T1000 (cell line): ENCODE measurements at places on chromosomes 6 and 20.

DNA sequence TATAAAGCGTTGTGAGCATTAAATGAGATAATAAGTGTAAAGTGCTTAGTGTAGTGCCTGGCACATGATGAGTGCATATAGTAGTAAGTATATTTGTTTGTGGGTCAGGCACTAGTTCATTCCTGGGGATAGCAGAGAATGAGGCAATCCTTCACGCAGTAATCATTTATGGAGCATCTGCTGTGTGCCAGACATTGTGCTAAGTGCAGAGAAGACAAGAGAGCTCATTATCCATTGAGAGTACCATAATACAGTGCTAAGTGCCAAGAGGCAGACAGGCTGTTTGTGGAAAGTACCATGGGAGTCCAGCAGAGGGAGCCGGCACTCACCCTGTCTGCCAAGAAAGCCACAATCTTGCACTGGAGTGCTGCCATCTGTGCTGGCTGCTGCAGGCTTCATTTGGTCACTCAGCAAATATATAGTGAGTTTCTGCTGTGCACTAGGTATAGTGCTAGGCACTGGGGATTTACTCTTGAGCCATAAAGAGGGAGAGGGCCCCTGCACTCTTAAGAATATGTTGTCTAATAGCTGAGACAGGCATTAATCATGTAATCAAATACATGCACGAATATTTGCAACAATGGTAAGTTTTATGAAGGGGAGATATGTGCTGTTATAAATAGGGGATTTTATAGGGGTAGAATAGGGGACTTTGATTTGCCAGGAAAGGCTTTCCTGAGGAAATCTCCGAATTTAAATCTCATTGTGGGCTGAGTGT is 12.9 kb upstream of the MROH8 start:
- peak; percentile 67 for DNase-seq

DNA sequence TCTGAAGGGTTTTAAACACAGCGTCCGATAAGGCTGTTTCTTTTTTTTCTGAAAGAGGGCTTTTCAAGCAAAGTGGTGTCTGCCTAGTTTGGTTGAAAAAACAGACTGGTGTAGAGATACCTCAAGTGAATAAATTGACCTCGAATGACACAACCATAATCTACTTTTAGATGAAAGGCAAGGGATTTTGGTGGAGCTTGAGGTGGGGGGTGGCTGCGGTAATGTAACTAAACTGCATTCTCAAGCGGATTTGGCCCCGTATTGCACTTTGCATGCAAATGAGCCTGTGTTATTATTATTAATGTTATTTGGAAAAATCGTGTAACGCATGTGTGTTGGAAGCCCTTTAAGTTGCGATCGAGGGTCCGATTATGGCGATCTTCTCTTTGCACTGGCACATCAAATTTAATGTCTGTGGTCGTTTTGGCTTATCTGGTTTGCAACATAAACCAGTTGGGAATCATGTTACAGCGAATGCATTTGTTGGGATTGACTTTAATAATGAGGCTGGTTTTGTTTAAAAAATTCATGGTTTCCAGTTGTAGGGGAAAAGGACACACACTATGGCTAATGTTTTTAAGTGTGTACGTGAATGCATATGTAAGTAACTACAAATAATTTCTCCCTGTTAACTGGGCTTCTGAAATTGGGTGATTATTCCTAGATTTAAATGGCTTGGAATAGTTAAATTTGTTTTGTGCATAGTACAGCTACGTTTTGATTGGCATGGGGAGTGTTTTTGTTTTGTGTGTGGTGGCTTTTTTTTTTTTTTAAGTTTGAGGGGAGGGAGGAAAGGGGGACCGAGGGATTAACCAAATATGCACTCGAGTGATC is 1.0 kb downstream of the JARID2 start:
- no peak for DNase-seq

GRCh38 chr6:62971976-62972658 is 239.2 kb upstream of the FKBP1C start:
- no peak for DNase-seq

- DNase-seq: no peak
Observed at GRCh38 chr20:57434390-57434700, 43.1 kb downstream of the RBM38 start.

DNA sequence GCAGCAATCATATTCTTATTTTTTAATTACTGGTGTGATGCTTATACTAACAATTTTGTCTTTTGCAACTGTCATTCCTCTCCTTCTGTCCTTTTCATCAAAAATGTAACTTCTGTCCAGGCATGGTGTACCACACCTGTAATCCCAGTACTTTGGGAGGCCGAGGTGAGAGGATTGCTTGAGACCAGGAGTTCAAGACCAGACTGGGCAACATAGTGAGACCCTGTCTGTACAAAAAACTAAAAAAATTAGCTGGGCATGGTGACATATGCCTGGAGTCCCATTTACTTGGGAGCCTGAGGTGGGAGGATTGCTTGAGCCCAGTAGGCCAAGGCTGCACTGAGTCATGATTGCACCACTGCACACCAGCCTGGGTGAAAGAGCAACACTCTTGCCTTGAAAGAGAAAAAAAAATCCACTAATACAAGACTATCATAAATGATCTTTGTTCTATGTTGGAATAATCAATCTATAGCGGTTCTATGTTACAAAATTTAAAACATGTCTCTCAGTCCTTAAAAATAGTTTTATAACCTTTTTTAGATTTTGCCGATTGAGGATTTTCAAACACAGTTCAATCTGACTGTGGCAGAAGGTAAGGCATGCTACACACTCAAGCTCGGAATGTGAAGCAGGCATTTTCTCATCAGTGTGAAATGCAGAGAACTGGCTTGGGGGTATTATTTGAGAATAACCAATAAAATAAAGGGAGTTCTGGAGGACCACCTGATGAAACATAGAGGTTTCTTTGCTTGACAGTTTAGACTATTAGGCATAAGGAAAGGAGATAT is 70.4 kb downstream of the ENPP1 start:
- no peak for DNase-seq

GRCh38 chr6:34315780-34316179 is 67.0 kb upstream of the SMIM29 start:
- no peak for DNase-seq

GRCh38 chr6:6474170-6474920 is 114.2 kb upstream of the LY86 start:
- no peak for DNase-seq

DNA sequence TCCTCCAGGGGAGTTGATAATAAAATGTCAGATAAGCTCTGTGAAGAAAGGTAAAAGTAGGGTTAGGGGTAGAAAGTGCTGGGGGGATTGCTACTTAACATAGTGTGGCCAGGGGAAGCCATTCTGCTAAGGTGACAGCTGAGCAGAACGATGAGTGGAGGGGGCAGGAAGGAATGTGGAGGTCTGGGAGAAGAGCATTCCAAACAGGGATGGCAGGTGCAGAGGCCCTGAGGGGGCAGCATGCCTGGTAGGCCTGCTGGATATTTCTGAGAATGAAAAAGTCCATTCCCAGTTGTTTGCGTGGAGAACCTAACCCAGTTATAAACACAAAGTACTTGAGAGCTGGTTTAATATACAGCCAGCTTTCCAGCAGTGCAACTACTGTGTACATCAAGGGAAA is 9.3 kb downstream of the GFRA4 start:
- DNase-seq: no peak

DNA sequence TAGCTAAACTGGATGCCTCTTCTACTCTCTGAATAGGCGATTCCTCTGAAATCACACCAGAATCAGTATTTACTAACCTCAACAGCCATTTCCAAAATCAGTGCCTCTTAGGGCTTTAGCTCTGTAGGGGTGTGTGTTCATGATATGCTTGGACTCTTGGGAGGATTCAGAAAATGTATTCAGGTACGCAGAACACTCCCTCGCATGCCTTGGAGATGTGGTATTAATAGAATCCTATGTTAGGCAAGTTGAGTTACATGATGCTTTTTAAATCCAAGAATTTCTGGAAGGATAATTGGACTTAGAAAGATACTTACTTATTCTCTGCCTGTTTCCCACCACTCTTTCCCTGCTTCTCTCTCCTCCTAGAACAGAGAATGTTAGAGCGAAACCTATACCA is 31.8 kb upstream of the PBOV1 start:
- no peak for DNase-seq

DNA sequence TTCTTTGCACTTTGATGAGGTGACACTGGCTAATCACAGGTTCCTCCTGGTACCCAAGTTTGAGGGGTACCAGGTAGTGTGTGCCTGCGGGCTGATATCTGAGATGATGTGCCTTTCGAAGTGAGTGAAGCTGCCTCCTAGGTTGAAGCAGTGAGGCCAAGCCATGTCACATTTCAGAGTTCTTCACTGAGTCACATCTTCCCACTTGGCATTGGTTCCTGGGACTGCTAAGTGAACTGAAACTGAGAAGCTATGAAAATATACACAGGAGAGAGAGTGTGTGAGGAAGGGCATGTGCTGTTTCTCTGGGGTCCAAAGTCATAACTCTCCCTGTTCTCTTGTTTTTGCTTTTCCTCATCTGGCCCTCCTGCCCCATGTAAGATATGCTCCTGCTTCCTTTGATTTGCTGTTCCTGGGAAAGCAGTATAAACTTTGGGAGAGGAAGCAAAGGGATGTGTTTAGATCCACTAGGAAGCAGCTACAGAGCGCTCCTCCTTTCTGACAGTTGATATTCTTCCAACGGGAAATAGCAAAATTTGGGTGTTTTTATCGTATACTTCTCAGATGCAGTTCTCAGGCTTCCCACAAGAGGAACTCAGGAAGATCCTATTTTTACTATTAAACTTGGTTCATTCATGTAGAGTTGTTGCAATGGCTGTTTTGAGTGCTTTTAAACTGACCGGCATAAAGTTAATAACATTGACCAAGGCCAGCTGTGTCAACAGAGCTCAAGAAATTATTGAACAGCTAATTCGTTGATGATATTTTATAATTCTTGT is 153.7 kb downstream of the MOXD1 start:
- no peak for DNase-seq

DNA sequence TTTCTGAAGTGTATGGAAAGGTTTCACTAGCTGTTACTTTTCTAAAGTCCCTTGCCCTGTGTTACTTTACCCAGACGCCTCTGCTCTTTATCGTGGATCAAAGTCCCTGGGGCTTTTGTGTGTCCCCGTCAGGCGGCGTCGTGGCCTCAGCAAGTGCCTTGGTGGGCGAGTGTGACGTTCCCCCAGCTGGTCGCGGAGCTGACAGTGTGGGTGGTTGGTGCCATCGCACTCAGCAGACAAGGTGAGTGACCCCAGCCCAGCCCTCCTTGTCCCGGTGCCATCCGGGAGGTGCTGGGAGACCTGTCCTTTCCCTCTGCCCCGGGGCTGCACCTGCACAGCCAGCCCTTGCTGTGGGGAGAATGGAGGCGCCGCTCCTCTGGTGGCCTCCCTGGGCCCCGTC is 27.3 kb upstream of the TCFL5 start:
- no peak for DNase-seq

DNA sequence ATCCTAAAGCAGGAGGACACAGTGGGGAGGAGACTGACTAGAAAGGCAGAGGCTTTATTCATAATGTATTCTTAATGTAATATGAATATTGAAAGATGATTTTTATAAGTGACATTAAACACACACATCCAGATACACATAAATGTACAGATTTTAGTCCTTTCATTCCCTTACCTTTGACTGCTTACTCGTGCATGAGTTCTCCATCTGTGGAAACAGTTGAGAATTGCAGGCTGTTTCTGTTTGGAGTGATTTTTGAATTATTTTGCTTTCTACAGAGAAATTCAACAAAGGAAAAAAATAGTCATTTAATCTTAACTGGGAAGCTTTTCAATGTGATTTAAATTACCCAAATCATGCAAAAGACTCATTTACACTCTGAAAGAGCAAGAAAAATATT is 136.5 kb downstream of the RIMS1 start:
- DNase-seq: no peak

- no peak for DNase-seq
Observed at GRCh38 chr20:24935140-24935539, 13.9 kb upstream of the CST7 start.

DNA sequence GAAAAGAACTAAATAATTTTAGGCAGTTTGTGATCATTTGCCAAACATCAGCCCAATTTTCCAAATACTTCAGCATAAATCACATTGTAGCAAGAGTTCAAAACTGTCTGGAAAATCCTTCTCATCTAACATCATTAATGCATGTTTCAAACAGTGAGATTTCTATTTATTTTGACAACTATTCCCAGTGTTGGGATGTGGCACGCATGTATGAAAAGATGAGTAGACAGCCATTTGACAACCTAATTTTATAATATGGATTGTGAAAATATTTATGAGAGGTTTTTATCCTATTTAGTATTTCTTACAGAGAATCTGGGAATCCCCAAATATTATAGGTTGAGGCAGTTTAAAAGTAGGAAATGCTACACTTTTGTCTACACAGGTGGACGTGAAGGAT is 357.6 kb upstream of the ARID1B start:
- DNase-seq: no peak

GRCh38 chr6:117440706-117441525 is 15.2 kb upstream of the ROS1 start:
- DNase-seq: peak; percentile 49

DNA sequence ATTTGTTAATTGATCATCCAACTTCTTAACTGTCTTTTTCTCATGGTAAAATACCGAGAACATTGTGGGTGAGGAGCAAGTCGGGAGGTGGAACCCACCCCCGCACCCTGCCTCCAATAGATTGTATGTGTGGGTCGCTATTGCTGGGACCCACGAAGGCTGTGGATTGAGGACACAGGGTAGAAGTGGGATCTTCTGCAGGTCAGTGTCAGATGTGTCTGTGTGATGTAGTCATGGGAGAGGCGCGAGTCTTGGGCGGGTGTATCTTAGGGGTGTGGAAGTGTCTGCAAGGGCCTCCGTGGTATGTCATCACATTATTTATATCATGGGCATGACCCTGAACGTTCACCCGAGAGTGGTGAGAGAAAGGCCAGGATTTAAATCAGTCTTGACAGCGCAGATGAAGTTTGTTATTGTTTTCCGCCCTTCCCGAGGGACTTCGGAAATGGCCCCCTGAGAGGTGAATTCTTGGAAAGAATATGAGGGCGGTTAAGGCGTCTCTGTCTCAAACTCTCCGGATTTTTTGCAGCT is 472 bp upstream of the PAQR8 start:
- DNase-seq: no peak

- DNase-seq: no peak
Observed at GRCh38 chr20:10388597-10388996, 45.4 kb downstream of the MKKS start.

DNA sequence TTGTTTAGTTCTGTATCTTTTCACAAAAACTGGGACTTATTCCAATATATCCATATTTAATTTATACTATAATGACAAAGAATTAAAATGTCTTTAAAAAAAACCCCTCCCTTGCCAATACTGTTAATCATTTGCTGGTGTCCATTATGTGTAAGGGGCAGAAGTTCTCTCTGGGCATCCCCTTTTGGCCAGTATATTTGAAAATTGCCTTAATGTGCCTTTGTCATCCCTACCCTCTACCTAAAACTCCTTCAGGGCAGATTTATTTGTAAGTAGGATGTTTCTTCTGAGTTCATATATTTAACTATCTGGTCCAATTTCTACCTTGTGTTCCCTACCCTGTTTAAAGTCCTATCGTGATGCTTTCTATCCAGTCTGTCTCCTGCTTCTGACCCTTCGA is 62.9 kb downstream of the ARHGAP18 start:
- no peak for DNase-seq

DNA sequence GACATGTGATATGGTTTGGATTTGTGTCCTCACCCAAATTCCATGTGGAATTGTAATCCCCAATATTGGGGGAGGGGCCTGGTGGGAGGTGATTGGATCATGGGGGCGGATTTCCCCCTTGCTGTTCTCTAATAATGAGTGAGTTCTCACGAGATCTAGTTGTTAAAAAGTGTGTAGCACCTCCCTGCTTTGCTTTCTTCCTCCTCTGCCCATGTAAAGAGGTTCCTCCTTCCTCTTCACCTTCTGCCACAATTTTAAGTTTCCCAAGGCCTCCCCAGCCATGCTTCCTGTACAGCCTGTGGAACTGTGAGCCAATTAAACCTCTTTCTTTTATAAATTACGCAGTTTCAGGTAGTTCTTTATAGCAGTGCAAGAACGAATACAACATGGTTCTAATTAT is 2.1 kb upstream of the ZNF451 start:
- no peak for DNase-seq
